ENCODE measurements at places on chromosomes 2 and 18.

DNA sequence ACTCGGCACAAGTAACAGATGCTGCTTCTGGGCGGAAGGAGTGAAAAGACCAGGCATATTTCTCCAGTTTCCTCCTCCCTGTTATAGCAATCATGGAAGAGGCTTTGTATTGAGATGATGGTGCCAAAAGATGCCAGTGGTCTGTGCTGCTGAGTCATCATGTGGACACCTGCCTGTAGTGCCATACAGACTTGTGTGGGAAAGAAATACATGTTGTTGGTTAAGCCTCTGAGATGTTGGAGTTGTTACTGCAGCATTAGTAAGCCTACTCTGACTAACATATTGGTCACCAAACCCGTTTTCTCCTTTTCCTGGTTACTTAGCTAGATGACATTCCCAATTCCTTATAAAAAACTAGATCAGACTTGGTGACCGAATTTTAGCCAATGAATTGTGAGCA is 356.9 kb downstream of the ZNF521 start:
- DNase-seq: no peak

- DNase-seq: no peak
These were observed 402.4 kb upstream of the LRRTM1 start for GRCh38 chr2:80706951-80707350.

DNA sequence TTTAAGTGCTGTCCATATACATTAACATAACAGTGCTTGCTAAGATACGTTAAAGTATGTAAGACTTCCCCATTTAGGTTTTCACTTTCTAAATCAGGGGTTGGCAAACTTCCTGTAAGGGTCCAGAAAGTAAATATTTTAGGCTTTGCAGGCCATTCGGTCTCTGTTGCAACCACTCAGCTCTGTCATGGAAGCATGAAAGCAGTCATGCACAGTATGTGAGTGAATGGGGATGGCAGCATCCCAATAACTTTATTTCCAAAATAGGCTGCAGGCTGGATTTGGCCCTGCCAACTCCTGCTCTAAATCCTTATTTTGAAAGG is 128.7 kb downstream of the PLA2R1 start:
- no peak for DNase-seq

DNA sequence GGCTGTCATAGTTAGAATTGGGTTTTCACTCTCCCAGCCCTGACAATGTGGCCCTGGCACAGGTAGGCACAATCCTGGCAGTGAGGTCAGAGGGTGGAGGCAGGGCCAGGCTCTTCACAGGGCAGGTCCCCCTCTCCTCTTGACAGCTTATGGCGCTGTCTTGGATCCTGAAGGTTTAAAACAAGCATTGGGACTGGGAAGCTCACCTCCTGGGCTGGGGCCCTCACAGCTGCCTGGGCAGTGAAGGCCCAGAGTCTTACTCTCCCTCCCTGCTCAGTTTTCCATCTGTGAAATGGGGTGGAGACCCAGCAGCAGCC is 23.3 kb downstream of the LBH start:
- DNase-seq: no peak

- no peak for DNase-seq
These were observed 70.7 kb downstream of the TANK start for GRCh38 chr2:161230959-161231358.

Measured in amygdala (tissue), 56 donors.